ENCODE measurements at places on chromosomes 13 and 19. TPM values are rescaled to one million over a fixed set of nuclear protein-coding genes. Genes with fewer than 3 reads are reported as not detected.

- no peak for DNase-seq
Observed at GRCh38 chr19:21092109-21092508, 10.1 kb downstream of the ZNF714 start.

DNA sequence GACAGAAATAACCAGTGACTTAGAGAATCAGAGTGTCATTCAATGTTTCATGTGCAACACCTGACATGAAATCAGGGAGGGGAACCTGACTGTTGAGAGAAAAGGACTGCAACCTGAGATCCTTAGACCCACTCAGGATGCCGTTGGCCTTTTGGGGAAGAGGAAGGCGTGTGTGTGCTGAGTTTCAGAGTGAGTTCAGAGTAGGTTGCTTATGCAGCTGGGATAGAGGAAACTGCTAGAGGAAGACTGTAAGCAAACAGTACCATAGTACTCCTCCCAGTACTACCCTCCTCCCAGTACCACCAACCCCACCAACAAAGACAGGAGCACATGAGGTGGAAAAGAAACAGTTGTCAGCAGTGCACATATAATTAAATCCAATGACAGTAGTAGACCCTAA, 63.7 kb downstream of the KL start:
- DNase-seq: no peak

DNA sequence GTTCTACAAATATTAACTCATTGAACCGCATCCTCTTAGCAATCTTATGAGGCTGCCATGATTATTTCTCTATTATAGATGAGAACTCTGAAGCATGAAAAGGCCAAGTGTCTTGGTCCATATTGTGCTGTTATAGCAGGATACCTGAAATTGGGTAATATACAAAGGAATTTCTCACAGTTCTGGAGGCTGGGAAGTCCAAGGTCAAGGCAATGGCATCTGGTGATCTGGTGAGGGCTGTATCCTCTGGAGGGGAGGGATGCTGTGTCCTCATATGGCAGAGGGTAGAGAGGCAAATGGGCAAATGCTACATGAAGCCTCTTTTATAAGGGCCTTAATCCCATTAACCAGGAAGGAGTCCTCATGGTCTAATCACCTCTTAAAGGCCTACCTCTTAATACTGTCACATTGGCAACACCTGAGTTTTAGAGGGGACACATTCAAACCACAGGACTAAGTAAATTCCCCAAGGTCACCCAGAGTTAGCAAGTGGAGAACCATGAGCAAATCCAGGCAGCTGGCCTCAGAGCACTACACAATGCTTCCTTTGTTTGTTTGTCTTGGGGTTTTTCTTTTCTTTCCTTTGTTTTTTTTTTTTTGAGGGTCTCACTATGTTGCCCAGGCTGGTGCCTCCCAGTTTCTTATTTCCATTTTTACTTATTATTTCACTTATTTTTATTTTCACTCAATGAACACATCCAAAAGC, 55.9 kb upstream of the LATS2 start:
- no peak for DNase-seq

DNA sequence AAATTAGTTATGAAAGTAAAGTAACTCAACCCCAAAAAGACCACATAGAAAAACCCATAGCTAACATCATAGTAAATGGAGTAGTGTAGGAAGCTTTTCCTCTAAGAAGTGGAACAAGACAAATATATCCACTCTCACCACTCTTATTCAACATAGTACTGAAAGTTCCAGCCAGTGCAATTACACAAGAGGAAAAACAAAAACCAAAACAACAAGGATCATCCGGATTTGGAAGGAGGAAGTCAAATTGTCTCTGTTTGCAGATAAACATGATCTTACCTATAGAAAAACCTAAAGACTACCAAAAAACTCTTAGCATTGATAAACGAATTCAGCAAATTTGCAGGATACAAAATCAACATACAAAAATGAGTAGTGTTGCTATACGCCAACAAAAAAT, 8.5 kb upstream of the SIGLEC8 start:
- no peak for DNase-seq

GRCh38 chr19:58355908-58356765, 2.8 kb upstream of the A1BG start:
- DNase-seq: no peak

DNA sequence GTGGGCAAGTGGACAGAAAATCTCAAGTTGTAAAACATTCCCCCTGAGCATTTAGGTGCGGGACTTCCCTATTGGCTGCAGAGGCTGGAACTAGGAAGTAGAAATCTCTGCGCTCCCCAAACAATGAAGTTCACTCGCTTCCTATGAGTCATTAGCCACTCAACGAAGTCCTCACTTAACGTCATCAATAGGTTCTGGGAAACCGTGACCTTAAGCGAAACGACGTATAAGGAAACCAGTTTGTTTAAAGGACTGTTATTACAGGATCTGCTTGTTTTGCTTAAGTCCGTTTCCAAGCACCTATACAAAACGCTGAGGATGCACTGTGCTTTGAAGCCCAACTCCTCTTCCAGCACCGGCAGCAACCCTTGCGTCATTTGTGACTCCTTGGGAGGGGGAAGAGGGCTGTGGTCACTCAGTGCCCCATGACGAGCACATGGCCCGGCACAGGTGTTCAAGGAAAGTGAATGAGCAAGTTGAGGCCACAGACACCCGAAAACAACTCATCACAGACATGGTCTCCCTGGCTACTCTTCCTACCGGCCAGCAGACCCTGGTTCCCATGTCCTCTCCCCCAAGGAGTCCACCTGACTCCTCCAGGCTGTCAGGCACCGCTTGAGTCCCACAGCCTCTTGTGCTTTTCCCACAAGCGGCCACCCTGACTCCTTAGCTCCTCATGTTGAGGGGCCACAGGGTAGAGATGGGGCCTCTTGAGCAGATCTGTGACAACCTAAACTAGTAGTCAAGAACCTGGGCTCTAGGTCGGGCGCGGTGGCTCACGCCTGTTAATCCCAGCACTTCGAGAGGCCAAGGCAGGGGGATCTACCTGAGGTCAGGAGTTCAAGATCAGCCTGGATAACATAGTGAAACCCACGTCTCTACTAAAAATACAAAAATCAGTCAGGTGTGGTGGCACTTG, 4.8 kb downstream of the RPS16 start:
- no peak for DNase-seq

- DNase-seq: no peak
Observed at GRCh38 chr13:72953391-72953965, 105.3 kb upstream of the KLF5 start.

- no peak for DNase-seq
Observed at GRCh38 chr13:102905905-102906771, 60.3 kb downstream of the ERCC5 start.

GRCh38 chr13:112097770-112098169, 30.8 kb downstream of the SOX1 start:
- DNase-seq: no peak

GRCh38 chr13:28406733-28407266, 88.1 kb downstream of the FLT1 start:
- DNase-seq: no peak

- DNase-seq: no peak
Observed at GRCh38 chr19:32316034-32316433, 29.4 kb upstream of the ZNF507 start.

GRCh38 chr19:11005521-11005920, 44.7 kb downstream of the SMARCA4 start:
- no peak for DNase-seq

- no peak for DNase-seq
Observed at GRCh38 chr19:17922138-17922537, 10.7 kb upstream of the CCDC124 start.

- DNase-seq: no peak
Observed at GRCh38 chr19:39502640-39503417, 4.1 kb downstream of the DLL3 start.

GRCh38 chr13:80437231-80437630, 96.3 kb upstream of the SPRY2 start:
- DNase-seq: no peak

PEAK3 gene
- 0.40 TPM for total RNA-seq

LGALS7 gene
- 148 TPM for total RNA-seq

EDNRB gene
- total RNA-seq: 14.7 TPM

CCDC169 gene
- total RNA-seq: 0.04 TPM

Measured in esophagus squamous epithelium (tissue), 5 donors.